ENCODE measurements at places on chromosomes 2 and 18.

GRCh38 chr2:63580651-63581297 lies 7.5 kb downstream of the WDPCP start:
- DNase-seq = no peak

DNA sequence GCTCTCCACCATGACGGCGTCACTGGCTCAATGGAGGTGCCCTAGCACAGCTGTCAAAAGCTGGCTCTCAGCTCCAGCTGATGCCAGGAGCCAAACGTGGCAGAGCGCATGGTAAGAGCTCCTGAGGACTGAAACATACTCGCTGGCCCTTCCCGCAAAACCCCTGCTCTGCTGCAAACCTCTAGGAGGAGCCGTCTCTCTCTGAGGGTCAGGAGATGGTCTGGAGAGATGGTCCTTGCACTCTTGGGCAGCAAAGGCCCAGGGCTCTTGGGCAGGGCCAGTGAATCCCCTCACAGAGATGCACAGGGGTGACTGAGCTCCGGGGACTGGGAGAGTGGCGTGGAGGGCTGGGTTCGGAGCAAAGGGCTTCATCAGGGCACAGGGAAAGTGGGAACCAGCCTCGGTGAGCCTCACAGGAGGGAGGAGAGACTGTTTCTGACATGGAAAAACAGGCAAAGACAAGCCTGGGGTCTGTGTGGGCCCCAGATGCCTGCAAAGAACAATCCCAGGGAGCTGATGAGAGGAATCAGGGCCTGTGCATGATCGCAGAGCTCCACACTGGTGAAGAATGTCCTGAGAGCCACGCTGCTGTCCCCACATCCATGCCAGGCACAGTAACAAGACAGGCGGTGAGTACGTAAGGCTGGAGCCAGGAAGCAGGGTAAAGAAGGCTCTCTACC lies 17.2 kb downstream of the SNORC start:
- peak; percentile 32 for DNase-seq

- DNase-seq = no peak
These were observed 193.4 kb downstream of the NBAS start for GRCh38 chr2:15367715-15368114.

DNA sequence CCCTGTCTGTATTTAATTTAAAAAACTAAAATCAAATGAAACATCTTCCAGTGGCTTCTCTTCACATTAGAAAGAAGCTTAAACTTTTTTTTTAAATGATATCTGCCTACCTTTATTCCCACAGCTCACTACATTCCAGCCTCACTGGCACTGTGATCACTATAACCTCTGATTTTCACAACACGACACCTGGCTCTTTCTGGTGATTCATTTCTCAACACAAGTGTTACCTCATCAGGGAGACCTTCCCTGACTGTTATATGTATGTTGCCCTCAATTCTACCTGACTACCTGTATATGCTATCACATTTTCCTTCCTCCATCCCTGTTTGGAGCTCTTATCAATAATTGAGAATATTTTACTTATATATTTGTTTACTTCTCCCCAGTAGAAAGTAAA lies 76.6 kb downstream of the BAZ2B start:
- DNase-seq = no peak

DNA sequence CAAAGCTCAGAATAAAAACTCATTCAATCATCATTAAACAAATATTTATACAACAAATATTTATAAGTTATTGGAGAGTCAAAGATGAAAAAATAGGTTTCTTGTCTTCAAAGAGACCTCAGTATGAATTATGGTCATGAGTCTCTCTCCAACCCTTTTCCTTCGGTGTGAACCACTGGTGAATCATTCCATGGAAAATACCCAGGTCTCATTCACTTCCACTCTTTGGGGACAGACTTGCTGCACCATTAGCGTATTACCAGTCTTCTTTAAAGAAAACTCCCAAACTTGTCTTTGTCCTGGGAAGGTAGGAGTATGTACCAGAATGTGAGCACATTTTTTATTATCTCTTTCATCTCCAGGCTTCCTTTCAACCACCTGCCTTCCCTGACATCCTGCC lies 257.4 kb upstream of the RBMS1 start:
- no peak for DNase-seq
